ENCODE measurements at places on chromosomes 2 and 18. TPM values are rescaled to one million over a fixed set of nuclear protein-coding genes. Genes with fewer than 3 reads are reported as not detected.
A peak's percentile ranks its signal among the peaks of the same experiment; 100 is the strongest.

DNA sequence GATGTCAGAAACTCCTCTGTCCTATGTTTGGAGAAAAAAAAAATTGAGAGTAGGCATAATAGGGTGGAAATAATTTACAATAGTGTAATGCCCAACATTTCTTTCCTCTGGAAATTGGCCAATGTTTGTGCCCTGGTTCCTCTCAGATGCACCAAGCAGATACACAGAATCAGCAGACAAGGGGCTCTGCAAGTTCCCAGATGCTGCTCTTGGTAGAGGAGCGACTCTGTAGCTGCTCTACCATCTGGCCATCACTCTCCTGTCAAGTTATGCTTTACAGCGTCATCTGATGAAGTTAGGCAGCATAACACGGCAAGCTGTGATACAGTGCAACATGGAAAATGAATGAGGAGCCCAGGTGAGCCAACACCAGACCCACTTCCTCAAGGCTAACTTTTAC is 1.6 kb downstream of the DYTN start:
- no peak for DNase-seq

DNA sequence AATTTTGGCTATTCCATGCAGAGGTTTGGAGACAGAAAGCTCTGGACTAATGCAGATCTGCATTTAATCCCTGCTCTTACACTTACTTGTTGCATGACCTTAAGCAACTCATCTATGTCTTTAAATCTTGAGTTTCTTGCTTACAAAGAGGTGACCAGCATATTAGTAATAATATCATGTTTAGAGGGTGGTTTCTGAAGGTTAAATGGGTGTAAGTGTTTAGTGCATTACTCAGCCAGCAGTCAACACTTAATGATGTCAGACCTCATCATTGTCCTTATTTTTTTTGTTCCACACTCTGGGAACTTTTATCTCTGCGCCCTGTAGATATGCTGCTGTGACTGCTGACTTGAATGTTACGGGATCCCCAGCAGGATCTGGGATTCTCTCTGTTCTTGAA is 1.7 kb downstream of the IL1RL1 start:
- DNase-seq = no peak

DNA sequence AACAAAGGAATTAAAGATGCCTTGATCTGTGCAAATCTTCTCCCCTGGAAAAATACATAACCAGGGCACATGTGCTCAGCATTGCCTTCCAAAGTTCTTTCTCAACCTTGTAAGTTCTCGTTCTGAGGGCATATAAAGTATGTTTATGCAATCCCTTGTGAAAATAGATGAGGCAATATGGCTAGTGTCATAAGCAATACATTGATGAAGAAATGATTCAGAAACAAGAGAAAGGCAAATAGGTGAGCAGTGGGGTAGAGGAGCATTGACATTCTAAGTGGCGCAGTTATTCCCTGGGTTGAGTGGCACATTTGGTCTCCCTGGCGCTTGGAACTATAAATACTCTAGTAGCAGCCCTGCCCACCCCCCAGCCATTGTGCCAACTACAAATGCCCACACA is 57.4 kb upstream of the PGAP1 start:
- no peak for DNase-seq

GRCh38 chr2:44933434-44933951 is 8.0 kb upstream of the SIX3 start:
- DNase-seq = no peak

- DNase-seq = no peak
Observed at GRCh38 chr2:16626997-16627605, 38.5 kb downstream of the CYRIA start.

DNA sequence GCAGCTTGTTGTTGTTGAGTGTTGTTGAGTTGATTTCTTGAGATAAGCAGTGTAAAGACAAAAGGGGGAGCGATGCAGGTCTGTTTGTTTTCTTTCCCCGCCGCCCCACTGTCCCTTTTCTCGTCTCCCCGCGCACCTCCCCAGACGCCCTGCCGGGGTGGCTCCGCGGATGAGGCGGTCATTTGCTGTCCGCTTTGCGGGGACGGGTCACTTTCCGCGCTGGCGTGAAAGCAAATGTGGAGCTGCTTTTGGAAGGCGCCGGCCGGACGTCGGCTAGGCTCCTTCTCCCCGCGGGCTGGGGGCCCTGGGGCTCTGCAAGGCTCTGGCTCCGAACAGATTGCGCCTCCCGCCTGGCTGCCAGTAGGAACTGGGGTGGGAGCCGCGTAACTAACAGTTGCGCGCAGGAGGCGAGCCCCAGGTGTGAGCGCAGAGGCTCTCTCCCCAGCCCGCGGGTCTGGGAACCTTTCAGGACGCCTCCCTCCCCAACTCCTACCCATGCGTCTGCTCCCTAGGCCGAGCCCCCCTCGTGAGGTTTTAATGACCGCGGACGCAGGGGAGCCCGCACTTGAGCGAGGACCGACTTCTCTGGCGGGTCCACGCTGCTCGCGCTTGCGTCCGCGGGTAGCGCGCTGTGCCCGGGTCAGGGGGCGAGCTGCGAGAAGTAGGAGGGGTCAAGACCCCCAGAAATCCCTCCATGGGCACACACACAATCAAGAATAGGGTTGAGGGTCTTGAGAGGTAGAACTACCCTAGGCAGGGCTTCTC is 146.6 kb downstream of the MEIS1 start:
- DNase-seq = peak; percentile 74

- DNase-seq = no peak
Observed at GRCh38 chr18:6876641-6877041, 147.1 kb downstream of the ARHGAP28 start.

GRCh38 chr18:27595113-27595838 is 410.2 kb upstream of the CHST9 start:
- DNase-seq = no peak

DNA sequence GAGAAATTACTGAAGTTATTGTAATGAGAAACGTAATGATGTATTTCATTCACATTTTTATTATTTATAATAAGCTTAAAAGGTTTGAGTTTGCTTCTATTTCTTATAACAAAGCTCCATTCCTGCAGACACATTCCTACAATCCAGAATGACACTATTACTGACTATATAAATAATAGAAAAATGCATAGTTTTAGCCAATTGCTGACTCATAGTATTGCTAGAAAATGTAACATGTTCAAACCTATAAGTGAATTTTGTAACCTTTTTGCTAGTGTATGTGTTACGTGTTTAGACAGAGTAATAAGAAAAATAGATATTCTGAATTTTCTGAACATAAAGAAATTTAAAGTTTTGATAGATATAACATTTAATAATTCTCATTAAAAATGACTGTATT is 9.3 kb upstream of the VWC2L start:
- no peak for DNase-seq

DNA sequence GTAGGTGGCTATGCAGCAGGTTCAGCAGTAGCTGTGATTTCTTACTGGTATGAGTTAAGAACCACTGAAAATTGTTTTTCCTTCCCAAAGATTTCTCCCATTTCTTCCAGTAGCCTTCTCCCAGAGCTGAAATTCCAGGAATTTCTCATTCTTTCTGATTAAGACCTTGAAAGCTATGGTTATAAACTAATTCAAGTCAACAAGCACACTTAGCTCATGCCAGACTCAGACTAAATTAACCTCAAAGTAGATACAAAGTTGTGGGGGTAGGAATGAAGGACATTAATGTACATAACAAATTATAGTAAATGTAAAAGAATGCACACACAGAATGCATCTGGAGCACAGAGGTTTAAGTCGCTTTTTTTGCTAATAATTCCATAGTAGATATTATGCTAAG is 103.6 kb upstream of the SOX11 start:
- DNase-seq = no peak

DNA sequence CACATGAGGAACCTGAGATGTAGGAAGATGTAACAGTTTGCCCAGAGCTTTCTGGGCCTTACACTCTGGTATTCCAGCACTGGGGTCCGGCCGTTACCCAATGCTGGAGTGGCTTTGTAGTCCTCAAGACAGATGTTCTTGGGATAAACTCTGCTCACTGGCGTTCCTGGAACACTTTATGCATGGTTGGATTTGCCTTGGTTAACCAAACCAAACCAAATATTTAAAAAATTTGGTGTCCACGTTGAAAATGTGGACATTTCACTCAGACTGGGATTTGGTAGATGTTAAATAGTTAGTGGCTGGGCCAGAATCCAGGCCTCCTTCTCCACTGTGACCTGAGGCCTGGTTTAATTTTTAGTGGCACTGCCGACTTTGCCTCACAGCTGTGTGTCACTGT is 81.5 kb downstream of the ACOXL start:
- no peak for DNase-seq

MZT2A gene
- 43.3 TPM for total RNA-seq

CD8B gene
- 1.2 TPM for total RNA-seq

GRB14 gene
- 5.1 TPM for total RNA-seq

ITGA4 gene
- total RNA-seq = 23.9 TPM

LYPD1 gene
- total RNA-seq = 1.2 TPM

Data from aorta (tissue), 5 donors.